Femur (tissue), 1 donor: ENCODE measurements at places on chromosomes 6 and 20.

GRCh38 chr20:23122321-23122720 is 36.2 kb upstream of the CD93 start:
- no peak for DNase-seq

- no peak for DNase-seq
Measured at GRCh38 chr6:38056361-38056760, 236.8 kb downstream of the ZFAND3 start.

DNA sequence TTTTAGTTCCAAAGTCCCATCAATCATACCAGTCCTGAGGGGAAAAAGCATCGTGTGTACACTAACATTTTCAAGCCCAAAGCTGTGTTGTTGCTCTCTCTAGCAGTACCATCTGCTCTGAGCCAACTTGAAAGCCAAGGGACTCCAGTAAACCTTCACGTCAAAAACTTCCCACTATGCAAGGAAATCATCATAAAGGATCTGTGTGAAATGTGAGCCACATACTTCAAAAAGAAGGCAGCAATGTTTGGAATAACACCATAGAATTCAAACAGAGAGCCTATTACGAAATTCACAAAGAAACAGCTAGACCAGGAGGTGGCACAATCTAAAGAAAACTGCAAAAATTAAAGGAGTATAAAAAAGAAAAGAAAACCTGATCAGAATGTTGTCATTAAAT is 399.8 kb upstream of the EPHA7 start:
- no peak for DNase-seq

- no peak for DNase-seq
Measured at GRCh38 chr6:25085756-25086155, 150.0 kb upstream of the RIPOR2 start.

- DNase-seq, result peak; percentile 65
Measured at GRCh38 chr6:42007286-42008137, 42.8 kb upstream of the TAF8 start.

DNA sequence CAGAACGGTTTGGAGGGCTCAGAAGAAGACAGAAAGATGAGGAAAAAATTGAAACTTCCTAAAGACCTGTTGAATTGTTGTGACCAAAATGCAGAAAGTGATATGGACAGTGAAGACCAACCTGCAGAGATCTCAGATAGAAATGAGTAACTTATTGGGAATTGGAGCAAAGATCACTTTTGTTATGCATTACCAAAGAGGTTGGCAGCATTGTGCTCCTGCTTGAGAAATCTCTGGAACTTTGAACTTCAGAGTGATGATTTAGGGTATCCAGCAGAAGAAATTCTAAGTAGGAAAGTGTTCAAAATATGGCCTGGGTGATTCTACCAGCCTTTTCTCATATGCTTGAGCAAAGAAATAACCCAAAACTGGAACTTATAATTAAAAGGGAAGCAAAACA is 136.0 kb downstream of the GJA1 start:
- DNase-seq, result no peak

DNA sequence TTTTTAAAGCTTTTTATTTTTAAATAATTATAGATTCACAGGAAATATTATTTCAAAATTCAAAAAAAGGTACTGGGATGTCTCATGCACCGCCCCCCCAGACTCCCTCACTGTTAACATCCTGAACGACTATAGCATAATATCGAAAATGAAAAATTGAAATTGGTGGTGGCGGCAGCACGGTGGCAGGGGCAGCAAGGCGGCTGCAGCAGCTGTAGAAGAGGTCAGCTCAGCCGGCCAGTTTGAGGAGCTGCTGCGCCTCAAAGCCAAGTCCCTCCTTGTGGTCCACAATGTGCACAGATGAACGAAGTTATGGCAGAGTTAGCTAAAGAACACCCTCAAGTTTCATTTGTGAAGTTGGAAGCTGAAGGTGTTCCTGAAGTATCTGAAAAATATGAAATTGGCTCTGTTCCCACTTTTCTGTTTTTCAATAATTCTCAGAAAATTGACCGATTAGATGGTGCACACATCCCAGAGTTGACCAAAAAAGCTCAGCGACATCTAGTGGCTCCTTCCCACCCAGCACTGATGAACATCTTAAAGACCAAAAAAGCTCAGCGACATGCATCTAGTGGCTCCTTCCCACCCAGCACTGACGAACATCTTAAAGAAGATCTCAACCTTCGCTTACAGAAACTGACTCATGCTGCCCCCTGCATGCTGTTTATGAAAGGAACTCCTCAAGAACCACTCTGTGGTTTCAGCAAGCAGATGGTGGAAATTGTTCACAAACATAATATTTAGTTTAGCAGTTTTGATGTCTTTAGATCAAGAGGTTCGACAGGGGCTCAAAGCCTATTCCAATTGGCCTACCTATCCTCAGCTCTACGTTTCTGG is 100.8 kb downstream of the FAM217A start:
- peak; percentile 84 for DNase-seq

- DNase-seq, result no peak
Measured at GRCh38 chr6:126056355-126057004, 70.1 kb downstream of the TRMT11 start.

DNA sequence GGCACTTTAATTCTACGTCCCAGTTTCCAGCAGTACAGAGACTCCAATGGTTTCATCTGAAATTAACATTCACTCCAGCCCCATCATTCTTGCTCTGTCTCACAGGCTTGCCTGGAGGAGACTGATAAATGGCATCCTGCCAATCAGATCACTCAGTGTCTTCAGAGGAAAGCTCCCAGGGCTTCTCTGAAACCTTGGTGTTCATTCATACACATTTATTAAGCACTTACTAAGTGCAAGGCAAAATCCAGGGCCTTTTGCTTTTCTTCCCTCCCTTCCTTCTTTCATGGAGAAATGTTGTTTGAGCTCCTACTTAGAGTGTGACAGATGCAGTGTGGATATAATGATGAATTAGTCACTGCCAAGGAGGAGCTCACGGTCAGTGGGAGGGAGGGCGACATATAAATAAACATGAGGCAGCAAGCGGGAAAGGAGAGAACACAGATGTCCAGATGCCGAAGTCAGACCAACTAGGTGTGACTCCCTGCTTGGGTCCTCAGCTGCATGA is 106.7 kb upstream of the DTNBP1 start:
- DNase-seq, result no peak

DNA sequence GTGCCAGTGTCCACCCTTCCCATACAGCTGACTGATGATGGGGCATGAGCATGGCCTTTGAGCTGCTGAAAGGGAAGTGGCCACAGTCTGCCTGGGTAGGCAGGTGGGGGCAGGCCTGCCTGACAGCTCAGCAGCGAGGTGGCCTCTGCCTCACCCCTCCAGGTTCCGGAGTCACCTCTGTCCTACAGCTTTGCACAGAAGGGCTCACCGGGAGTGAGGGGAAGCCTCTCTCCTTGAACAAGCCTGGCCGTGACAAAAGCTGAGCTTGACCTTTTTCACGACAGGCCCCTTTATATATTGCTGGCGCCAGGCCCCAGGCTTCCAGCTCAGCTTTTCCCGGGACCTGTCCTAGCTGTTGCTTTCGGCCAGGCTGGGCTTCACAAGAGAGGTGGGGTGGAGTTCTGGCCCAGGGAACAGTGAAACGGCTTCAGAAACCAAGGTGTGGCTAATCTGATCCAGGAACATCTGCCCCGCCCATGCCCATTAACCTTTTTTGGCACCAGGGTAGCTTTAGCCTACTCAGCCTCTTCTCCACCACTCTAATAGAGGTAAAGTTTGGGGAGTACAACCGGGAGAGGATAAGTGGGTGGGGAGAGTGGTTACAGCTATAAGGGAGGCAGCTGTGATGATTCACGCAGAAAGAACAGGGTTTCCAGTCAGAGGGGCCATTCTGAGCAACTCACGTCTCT is 42.9 kb downstream of the C6orf132 start:
- no peak for DNase-seq

- DNase-seq, result peak; percentile 49
Measured at GRCh38 chr20:373171-373890, 7.2 kb upstream of the TRIB3 start.

GRCh38 chr6:149995235-149995750 is 30.0 kb downstream of the RAET1L start:
- DNase-seq, result no peak
